ENCODE measurements at places on chromosomes 11 and 22.

DNA sequence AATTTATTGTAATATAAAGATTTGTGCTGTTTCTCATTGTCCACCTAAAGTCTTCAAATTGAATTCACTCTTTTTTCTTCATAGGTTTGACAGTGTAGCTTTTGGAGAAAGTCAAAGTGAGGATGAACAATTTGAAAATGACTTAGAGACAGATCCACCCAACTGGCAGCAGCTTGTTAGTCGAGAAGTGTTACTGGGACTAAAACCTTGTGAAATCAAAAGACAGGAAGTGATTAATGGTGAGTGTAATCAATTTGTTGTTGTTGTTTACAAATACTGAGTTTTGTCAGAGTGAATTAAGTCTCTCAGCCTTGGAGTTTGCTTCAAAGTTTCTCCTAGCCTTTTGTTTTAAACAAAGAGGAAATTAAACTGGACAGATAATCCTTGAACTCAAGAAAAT lies 53.6 kb upstream of the GRIK4 start:
- no peak for DNase-seq

- no peak for DNase-seq
Observed at GRCh38 chr11:103662880-103663279, 373.6 kb upstream of the DDI1 start.

- no peak for DNase-seq
Observed at GRCh38 chr22:46043339-46043738, 66.4 kb upstream of the WNT7B start.

DNA sequence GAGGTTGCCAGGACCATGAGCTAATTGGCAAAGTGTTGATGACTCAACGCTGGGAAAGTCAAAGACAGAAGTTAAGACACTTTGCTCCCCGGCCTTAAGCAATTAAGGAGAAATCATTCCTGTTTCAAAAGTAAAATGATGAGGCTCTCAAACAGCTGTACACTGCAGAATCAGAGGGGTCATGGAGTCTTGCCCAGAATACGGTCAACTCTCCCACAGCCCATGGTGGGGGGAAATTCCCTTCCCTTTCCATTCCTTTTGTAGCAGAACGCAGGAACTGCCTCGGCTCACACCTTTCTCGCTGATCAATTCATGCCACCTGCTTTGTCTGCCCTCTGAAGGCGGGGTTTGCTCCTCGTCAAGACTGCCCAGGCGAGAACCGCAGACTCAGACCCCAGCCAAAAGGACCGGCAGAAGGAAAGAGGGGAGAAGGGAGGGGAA lies 52.8 kb downstream of the MN1 start:
- no peak for DNase-seq

DNA sequence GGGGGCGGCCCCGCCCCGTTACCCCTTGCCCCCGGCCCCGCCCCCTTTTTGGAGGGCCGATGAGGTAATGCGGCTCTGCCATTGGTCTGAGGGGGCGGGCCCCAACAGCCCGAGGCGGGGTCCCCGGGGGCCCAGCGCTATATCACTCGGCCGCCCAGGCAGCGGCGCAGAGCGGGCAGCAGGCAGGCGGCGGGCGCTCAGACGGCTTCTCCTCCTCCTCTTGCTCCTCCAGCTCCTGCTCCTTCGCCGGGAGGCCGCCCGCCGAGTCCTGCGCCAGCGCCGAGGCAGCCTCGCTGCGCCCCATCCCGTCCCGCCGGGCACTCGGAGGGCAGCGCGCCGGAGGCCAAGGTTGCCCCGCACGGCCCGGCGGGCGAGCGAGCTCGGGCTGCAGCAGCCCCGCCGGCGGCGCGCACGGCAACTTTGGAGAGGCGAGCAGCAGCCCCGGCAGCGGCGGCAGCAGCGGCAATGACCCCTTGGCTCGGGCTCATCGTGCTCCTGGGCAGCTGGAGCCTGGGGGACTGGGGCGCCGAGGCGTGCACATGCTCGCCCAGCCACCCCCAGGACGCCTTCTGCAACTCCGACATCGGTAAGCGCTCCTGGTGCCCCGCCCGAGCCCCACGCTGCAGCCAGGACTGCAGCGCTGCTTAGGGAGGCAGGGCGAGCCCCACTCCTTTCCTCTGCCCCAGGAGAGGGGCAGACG lies at the start of gene TIMP3:
TIMP3 (plus strand) TSS at position 169 of the 700 bp plus-strand sequence; CDS start at position 466, 297 bp downstream.
- DNase-seq = no peak

- DNase-seq = no peak
Observed at GRCh38 chr11:127063241-127063640, 62.7 kb upstream of the KIRREL3 start.

GRCh38 chr11:121899520-121899919 lies 216.5 kb downstream of the BLID start:
- no peak for DNase-seq
